Stimulated activated CD8-positive, alpha-beta memory T cell treated with anti-CD3 and anti-CD28 coated beads, Interleukin-4, amount 100 ng/mL, for 1 hour (primary cell): ENCODE measurements at places on chromosomes 7 and 10.
A peak's percentile ranks its signal among the peaks of the same experiment; 100 is the strongest.

- DNase-seq: peak; percentile 39
Measured at GRCh38 chr7:32905175-32905662, 13.7 kb upstream of the KBTBD2 start.

GRCh38 chr10:104941662-104942061, 300.6 kb downstream of the SORCS3 start:
- no peak for DNase-seq

GRCh38 chr10:63798599-63799498, 277.6 kb downstream of the REEP3 start:
- DNase-seq: no peak

GRCh38 chr10:44044549-44044948, 340.3 kb downstream of the CXCL12 start:
- no peak for DNase-seq

- DNase-seq: no peak
Measured at GRCh38 chr7:141525973-141526514, 25.2 kb upstream of the AGK start.
